Cardiac septum (tissue), 1 donor: ENCODE measurements at places on chromosomes 16 and 17. TPM values are rescaled to one million over a fixed set of nuclear protein-coding genes. Genes with fewer than 3 reads are reported as not detected.

The PSME3 gene
- 66.9 TPM for total RNA-seq

The DHX8 gene
- total RNA-seq, result 32.7 TPM

The TMEM88 gene
- 14.7 TPM for total RNA-seq

The CCT6B gene
- 2.2 TPM for total RNA-seq

The ZFPM1 gene
- total RNA-seq, result 9.6 TPM

The LPO gene
- total RNA-seq, result not detected

The GPT2 gene
- 7.3 TPM for total RNA-seq

The SLC13A2 gene
- not detected for total RNA-seq

The PIMREG gene
- total RNA-seq, result not detected

The GLIS2 gene
- 31.4 TPM for total RNA-seq

The OR1A1 gene
- not detected for total RNA-seq

The TMC5 gene
- total RNA-seq, result not detected

The STRADA gene
- 20.4 TPM for total RNA-seq

The ODAD4 gene
- total RNA-seq, result 0.54 TPM

The CCDC200 gene
- total RNA-seq, result not detected

The FBXO39 gene
- total RNA-seq, result not detected

The TBC1D3 gene
- not detected for total RNA-seq

The FDXR gene
- total RNA-seq, result 3.9 TPM

The LYZL6 gene
- not detected for total RNA-seq

The BPTF gene
- total RNA-seq, result 72.9 TPM

The CDT1 gene
- 0.46 TPM for total RNA-seq

The KRTAP2-1 gene
- not detected for total RNA-seq

The CES1 gene
- total RNA-seq, result 9.9 TPM

The KRTAP3-2 gene
- not detected for total RNA-seq

The RNF112 gene
- 2.5 TPM for total RNA-seq
